Pulmonary artery endothelial cell (primary cell): ENCODE measurements at places on chromosomes 1 and 21. TPM values are rescaled to one million over a fixed set of nuclear protein-coding genes. Genes with fewer than 3 reads are reported as not detected.

GRCh38 chr1:187654635-187655034 lies 825.9 kb downstream of the PLA2G4A start:
- no peak for DNase-seq

DNA sequence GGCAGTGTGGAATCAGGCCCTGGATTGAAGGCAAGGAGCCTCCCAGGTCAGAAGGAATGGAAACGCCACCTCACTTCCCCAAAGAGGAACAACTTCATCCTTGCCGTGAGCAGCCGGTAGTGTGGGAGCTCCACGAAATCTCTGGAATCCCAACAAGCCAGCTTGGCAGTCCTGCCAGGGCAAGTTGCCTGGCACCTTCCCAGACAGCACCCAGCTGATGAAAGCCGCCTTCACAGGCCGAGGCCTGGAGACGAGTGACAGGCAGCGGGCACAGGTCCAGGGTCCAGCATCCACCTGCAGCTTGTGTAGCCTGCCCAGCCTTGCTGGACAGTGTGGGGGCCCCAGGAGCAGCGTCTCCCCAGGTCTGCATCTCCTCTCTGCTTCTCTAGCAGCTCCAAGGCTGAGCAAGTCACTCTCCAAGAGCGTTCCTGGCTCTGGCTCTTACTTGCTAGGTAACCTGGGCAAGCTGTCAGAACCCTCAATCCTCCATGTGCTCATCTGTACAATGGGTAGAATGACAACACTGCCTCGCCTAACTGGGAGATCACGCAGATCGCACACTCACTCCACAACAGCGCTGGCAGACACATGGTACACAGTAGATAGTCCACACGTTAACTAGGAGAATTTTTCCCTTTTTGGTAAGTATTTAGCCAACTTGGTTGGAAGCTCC lies 43.0 kb downstream of the ACOT7 start:
- DNase-seq = no peak

Gene ANKRD65
- 0.07 and 0.14 TPM in 2 replicates for total RNA-seq

- DNase-seq = no peak
Observed at GRCh38 chr1:31674626-31675025, 29.2 kb downstream of the COL16A1 start.

Gene LMOD1
- total RNA-seq = under 0.01 and 0.07 TPM in 2 replicates

Gene ACBD6
- total RNA-seq = 53.3 and 78.5 TPM in 2 replicates

GRCh38 chr1:156756355-156756754 lies 4.9 kb upstream of the HDGF start:
- DNase-seq = no peak

DNA sequence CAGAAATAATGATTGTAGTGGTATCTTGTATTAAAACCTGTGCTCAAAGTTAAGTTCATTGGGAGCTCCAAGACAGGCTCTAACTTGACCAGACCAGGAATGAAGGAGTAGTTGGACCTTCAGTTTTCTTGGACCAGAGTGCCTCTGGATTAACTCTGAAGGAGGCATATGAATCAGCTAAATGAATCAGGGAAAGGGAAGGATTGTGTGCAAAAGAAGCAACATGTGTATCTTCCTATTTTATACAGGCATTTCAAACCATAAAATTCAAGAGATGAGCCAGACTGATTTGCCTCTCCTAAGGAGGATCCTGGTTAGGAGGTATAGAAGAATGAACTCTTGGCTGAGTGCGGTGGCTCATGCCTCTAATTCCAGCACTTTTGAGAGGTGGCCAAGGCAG lies 71.4 kb downstream of the CC2D1B start:
- no peak for DNase-seq

GRCh38 chr1:183180218-183180617 lies 5.8 kb upstream of the LAMC2 start:
- peak; percentile 68 for DNase-seq

- DNase-seq = peak; percentile 20
Observed at GRCh38 chr1:60423146-60423780, 349.7 kb upstream of the C1orf87 start.
